ENCODE measurements at places on chromosomes 4 and X.

DNA sequence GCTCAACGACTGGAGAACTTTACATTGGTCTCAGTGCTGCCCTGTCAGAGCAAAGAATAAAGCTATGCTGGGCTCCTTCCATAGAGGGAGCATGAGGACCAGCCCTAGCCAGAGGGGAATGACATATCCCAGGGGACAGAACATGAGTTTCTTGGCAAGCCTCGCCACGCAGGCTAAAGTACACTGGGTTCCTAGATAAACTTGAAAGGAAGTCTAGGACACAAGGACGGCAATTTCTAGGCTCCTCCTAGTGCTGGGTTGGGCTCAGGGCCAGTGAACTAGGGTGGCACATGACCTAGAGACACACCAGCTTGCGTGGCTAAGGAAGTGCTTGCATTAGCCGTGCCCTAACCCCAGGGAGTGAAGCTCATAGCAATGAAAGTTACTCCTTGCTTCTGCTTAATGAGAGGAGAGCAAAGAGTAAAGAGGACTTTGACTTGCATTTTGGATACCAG lies 141.0 kb downstream of the MAB21L2 start:
- DNase-seq, result no peak

DNA sequence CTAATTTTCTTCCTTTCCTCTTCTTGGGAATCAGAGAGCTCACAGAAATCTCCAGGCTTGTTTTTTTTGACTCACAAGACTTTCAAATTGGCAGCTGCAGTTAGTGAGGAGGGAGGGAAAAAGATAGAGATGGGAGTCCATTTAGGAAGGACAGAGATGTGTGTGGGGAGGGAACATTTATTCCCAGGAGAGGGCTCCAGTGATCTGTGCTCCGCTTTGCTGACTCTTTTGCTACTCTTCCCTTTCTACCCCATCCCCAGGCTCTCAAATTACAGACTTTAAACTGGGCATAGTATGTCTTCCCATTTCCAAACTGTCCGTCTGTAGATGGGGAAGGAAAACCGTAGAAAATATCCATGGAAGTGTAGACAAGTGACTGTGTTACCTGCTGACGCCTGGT lies 39.1 kb upstream of the UCP1 start:
- no peak for DNase-seq

- DNase-seq, result no peak
Observed at GRCh38 chrX:19740744-19741143, 146.7 kb downstream of the SH3KBP1 start.

DNA sequence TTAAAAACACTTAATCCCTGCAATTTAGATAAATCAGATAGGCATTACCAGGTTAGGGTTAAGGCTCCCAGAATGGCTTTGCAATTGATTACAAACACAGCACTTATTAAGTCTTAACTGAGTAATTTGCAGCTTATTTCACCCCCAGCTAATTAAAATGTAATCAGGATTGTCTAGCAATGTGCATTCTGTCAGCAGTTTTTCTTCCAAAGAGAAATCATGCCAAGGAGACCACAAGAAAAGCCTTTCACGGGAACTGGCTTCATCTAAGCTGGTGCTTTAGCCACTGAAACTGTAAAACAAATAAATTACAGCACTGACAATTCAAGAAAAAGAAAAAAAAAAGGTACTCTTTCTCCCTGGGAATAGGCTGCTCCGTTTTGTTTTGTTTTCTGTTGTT lies 2.1 kb downstream of the ANOS1 start:
- no peak for DNase-seq

DNA sequence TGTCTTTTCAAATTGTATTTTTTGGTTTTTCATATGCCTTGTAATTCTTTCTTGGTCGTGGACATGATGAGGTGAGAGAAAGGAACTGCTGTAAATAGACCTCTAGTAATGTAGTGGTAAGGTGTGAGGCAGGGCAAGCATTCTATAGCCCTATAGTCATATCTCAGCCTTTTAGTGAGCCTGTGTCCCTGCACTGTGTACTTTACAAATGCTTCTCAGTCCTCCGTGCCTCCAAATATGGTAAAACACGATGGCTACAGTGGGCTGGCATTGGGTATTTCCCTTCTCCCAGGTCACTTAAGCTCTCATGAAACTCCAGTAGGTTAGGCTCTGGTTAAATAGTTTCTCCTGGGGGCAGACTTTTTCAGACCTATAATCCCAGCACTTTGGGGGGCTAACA lies 57.9 kb upstream of the PLS3 start:
- no peak for DNase-seq

DNA sequence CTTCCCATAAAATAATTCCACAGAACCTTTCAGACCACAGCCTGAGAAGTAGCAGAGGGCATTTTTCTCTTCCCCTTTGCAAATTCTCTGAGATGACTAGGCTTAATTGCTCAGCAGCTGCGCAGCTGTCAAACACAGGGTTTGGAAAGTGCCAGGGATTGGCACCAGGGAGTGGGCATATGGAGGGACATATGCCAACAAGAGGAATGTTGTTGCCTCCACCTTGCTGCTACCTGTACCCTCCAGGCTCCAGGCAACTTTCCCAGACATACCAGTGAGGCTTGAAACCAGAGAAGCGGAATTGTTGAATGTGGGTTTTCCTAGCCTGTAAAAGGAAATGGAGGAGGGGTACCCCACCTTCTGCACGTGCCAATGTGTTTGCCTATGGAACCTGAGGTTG lies 256.2 kb upstream of the GPR101 start:
- DNase-seq, result no peak

DNA sequence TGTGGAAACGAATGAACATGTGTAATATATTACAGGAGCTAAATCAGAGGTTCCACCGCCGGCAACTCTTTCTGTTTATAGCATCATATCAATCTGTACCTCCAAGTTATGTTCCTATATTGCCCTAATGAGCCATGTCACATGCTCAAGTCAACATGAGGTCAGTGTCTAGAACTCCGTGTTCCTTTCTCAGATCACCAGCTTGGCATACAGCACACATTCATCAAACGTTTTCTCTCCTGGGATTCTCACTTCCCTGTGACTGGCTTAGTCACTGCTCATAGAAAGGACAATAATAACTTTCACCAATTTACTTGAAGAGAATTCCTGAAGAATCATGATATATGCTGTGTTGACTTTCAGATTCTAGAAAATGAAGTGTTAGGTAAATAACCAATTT lies 532.0 kb upstream of the SPANXN1 start:
- DNase-seq, result no peak

DNA sequence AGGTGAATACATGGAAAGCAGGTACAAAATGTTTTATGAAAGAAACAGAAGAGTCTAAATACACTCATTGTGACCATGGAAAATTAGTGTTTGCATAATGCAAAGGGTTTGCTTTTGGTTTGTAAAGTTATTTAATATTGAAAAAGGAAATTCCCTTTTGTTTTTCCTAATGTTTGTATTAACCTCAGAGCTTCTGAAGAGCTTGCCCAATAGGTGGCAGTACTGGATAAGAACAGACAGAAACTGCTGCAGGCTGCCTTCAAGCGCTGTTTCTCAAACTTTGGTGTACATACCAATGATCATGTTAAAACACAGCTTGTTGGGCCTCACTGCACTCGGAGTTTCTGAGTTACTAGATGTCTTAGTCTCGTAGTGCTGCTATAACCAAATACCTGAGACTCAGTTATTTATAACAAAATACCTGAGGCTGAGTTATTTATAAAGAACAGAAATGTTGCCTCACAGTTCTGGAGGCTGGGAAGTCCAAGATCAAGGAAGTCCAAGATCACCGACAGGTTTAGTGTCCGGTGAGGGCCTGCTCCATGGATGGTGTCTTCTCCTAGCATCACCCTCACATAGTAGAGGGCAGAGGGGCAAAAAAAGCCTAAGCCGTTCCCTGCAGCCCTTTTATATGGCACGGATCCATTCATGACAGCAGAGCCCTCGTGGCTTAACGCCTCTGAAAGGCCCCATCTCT lies 54.2 kb downstream of the SUPT20HL2 start:
- DNase-seq, result no peak

GRCh38 chr4:158861766-158862165 lies 92.9 kb downstream of the FNIP2 start:
- no peak for DNase-seq

DNA sequence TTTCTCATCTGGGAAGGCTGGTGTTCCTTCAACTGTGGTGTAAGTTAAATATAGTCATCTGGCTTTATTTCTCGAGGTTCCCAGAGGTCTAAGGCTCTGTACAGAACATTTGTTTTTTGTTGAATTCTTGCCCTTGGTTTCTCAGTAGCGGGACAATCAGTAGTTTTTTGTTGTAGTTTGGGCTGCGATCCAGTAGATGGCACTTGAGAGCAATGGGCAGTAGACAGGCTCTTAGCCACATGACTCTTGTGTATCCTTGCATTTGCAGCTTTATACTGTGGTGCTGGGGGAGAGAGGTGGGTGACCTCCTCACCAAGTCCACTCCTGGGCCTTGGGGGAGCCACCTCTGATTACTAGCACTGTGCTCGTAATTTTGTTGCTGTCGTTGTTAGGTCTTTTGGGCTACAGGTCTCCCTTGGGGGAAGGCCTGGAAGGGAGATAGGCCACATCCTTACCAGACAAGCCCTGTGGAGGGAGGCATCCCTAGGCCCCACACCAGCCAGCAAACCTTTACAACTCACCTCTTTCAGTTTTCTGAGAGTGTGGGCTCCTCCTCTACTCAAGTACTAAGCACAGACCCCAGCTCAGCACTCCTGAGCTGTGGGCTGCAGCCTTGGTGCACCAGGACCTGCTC lies 8.1 kb downstream of the ETDB start:
- DNase-seq, result no peak

GRCh38 chr4:99402765-99403164 lies 32.4 kb downstream of the ADH7 start:
- no peak for DNase-seq
